ENCODE measurements at places on chromosomes 7 and 10. TPM values are rescaled to one million over a fixed set of nuclear protein-coding genes. Genes with fewer than 3 reads are reported as not detected.

WEE2 gene
- polyA plus RNA-seq: not detected

SPDYE5 gene
- 1.8 TPM for polyA plus RNA-seq

NEURL1 gene
- polyA plus RNA-seq: 0.71 TPM

PRKCQ gene
- polyA plus RNA-seq: 12.6 TPM

ZNF786 gene
- 6.1 TPM for polyA plus RNA-seq
